ENCODE measurements at places on chromosomes 5 and 9.

- DNase-seq, result no peak
Observed at GRCh38 chr9:130430734-130431535, 13.8 kb upstream of the ASS1 start.

DNA sequence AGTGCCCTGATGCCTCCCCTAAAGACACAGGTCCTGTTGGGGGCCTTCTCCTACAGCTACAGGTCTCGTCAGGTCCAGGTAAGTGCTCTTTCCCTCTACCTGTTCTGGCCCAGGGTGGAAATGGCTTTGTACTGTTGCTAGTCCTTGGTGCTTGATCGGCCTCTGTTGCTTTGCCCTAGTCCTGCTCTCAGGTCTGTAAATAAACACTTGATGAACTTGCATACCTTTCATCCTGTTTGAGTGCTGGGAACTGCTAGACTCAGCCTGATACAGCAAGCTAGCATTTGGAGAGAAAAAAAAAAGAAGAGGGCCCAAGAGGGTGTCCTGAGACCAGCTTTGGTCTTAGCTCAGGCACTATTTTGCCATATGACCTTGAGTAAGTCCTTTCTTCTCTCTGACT lies 21.8 kb upstream of the ZNF618 start:
- DNase-seq, result no peak

DNA sequence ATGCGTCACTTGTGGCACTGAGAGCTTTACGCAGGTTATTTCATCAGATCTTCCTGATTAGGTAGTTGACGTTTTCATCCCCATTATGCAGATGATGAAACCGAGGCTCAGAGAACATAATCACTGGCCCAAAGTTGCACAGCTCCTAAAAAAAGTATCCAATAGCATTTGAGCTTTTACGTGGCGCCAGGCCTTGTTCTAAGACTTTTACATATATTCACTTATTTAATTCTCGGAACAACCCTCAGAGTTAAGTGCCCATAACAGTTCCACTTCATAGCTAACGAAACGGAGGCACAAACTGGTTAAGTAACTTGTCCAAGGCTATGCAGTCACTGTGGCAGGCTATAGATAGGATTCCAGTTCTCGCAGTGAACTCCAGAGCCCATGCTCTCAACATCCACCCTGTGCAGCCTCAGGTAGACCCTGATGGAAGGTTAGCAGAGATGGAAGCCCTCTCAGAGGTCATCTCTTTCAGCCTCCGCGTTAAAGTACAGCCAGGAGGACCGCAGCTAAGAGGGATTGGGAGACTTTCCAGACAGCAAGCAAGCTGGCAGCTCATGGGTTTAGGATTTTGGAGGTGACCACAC lies 39.3 kb downstream of the AMBP start:
- DNase-seq, result no peak

DNA sequence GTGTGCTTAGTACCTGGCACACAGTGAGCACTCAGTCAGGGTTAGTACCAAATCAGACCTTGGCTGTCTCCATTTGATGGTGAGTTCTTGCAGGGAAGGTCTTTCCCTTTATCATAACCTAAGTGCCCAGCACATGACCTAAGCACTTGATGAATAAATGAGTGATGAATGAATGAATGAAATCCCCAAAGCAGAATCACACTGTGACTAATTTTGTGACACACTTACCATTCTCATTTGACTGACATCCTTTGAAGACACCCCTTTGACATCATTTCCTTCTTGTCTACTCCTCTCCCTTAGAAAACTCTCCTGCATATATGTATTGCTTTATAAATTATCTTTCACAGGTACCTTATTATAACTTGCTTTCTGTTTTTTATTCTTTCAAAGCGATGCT lies 130.2 kb upstream of the ELL2 start:
- no peak for DNase-seq

DNA sequence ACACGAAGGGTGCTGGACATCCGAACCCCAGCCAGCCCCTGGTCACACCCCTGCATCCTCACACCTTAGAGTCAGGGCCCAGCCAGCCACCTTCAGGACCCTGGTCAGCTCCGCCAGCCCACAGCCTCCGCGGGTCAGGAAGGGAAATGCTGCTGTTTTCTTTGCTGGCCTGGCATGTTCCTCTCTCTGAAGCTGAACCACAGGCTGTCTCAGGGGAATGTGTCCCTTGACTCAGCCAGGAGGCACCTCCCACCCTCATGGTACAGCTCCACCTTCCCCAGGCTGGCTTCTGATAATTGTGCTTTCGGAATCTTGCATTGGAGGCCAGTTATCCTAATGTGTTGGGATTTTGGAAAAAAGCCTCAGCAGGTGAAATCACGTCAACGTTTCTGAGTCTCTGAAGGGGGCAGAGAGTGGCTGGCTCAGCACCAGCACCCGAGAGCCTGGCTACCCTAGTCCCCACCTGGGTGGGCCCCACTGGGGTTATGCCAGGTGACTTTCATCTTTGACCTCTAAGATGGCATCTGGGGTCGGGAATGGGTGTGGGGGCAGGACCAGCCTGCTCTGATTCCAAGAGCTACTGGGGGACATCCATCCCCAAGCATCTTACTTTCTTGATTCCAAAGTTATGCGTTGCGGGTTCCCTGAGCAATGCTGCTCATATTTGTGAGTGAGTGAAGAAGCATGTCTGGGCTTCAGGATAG lies 9.8 kb upstream of the OLFM1 start:
- DNase-seq, result no peak

DNA sequence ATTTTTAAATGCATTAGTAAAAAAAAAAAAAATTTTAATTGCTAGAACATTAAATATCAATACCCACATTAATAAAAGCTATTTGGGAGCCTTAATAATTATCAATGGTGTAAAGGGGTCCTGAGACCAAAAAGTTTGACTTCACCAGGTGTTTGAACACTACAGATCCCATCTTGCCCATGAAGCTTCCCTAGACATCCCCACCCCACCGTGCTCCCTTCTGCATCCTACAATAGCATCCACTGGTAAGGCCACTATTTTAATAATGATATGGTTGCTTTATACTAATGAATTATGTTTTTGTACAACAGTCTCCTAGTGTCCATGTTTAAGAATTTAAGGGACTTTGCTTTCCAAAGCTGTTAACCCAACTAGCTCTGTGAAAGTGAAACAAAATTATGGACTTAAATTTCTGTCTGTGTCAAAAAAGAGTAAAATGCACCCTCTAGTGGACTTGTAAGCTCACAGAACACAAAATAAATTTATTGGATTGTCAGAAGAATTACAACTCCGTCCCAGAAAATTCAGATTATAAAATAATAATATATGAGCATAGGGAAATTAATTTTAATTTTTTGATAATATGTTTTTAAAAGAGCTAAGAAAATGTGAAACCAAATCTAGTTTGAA lies 76.0 kb downstream of the ARL15 start:
- no peak for DNase-seq

- no peak for DNase-seq
Observed at GRCh38 chr5:154509784-154510555, 31.9 kb upstream of the HAND1 start.

- DNase-seq, result no peak
Observed at GRCh38 chr9:115391168-115391825, 273.3 kb upstream of the TNC start.

GRCh38 chr5:89850513-89850865 lies 559.1 kb downstream of the CETN3 start:
- DNase-seq, result no peak

DNA sequence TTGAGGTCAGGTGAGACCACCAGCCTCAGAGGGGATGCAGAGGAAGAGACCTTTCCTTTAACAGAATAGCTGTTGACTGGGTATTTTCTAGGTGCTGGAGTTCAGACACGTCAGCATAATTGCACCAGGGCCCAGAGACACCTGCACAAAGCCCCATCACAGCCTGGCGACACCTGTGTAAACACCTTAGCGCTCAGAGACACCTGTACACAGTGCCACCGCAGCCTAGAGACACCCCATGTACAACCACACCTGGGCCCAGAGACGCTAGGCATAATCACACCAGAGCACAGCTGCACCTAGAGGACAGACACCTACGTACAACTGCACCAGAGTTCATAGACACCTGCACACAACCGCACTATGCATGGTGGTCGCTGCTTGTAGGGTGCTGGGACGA lies 1.0 kb downstream of the TRIP13 start:
- no peak for DNase-seq

DNA sequence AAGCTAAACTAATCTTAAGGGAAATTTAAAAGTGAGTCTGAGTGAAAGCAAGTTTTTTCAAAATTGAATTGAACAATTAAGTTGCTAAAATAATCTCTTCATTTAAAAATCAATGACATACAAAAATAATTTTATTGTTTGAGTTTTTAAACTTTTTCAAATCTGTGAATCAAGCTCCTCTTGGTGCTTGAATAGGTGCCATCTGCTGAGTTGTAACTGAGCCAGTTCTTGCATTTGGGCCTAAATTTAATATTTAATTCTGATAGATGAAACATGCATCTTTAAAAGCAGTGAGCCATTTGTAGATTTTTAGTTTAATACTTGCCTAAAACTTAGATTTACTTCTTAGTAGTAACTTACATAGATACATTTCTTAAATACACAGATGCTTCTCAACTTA lies 31.8 kb downstream of the SPATA31D1 start:
- no peak for DNase-seq

GRCh38 chr9:131739133-131739958 lies 530 bp downstream of the RAPGEF1 start:
- DNase-seq, result peak; percentile 42

GRCh38 chr9:37029304-37029775 lies 4.7 kb downstream of the PAX5 start:
- DNase-seq, result no peak

GRCh38 chr9:73437758-73438157 lies 286.1 kb downstream of the ANXA1 start:
- no peak for DNase-seq

DNA sequence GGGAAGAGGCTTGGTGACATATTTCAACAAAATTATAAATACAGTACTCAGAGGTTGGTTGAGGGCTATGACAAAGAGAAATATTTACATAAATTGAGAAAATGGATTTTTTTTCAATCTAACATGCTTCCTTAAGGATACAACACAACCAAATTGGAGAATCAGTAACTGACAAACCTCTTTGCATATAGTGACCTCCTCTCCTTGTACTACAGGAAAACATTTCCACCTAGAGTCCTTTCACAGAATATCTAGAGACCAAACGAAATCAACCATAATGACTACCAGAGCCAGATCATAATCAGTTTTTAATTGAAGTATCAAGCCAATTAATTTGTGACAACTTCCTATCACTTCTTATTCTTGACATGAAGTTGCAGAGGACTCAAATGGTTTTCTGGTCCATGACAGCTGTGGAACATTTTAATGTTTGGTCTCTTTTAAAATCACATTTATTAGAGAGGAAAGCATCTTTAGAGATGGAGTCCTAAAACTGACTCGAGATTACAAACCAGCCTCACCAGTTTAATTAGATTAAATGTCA lies 1636.5 kb upstream of the C9orf72 start:
- no peak for DNase-seq

Data from activated gamma-delta T cell (primary cell).